AG10803 (cell line): ENCODE measurements at places on chromosomes 6 and 20.

- DNase-seq, result no peak
Measured at GRCh38 chr6:7216941-7217621, 95.9 kb downstream of the SSR1 start.

- DNase-seq, result peak; percentile 51
Measured at GRCh38 chr20:38460040-38460623, 12.5 kb upstream of the RALGAPB start.

- no peak for DNase-seq
Measured at GRCh38 chr20:63745961-63746731, 6.6 kb downstream of the SLC2A4RG start.

DNA sequence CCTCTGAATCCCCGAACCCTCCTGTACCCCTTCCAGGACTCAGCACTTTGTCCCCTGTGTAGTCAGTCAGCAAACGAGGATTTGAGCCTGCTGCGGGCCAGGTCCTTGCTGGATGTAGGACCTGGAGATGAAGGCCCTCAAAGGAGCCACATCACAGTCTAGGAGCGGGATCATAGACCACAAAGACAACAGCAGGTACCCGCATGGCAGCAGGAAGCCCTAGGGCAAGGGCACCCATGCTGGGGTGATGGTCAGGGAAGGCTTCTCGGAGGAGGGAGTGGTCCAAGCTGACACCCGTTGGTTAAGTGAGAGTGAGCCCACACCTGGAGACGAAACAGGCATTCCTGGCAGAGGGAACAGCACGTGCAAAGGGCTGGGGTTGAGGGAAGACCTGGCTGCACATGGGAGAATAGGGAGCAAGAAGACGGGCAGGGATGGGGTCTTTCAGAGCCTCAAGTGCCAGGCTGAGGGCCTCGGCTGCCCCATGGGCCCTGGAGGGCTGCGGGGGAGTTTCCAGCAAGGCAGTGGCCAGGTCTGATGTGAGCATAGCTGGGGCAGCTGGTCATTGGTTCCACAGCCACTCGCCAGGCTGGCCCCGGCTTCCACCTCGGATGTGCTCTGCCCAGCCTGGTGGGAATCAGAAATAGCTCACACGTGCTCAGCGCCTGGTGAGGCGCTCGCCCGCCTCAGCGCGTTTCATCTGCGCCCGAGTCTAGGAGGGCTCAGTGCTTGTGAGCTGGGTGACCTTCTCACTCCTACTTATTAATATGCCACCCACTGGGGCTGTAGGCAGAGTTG, 15.0 kb downstream of the DLGAP4 start:
- DNase-seq, result no peak

DNA sequence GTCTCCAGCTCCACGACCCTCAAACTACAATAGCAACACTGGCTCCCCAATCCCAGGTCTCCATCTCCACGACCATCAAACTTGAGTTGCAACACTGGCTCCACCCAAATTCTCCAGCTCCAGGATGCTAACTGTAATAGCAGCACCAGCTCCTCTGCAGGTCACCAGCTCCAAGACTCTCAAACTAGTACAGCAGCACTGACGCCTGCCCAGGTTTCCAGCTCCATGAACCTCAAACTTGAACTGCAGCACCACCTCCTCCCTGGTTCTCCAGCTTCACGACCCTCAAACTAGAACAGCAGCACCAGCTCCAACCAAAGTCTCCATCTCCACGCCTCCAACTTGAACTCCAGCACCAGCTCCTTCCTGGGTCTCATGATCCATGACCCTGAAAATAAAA, 353.8 kb downstream of the PREX1 start:
- no peak for DNase-seq
